ENCODE measurements at places on chromosomes 1 and 21.
A peak's percentile ranks its signal among the peaks of the same experiment; 100 is the strongest.

- DNase-seq, result peak; percentile 58
Observed at GRCh38 chr1:27603309-27603680, 649 bp downstream of the AHDC1 start.

- no peak for DNase-seq
Observed at GRCh38 chr1:176193023-176193422, 14.1 kb downstream of the COP1 start.

GRCh38 chr1:242239398-242239797, 240.5 kb upstream of the MAP1LC3C start:
- DNase-seq, result peak; percentile 44

DNA sequence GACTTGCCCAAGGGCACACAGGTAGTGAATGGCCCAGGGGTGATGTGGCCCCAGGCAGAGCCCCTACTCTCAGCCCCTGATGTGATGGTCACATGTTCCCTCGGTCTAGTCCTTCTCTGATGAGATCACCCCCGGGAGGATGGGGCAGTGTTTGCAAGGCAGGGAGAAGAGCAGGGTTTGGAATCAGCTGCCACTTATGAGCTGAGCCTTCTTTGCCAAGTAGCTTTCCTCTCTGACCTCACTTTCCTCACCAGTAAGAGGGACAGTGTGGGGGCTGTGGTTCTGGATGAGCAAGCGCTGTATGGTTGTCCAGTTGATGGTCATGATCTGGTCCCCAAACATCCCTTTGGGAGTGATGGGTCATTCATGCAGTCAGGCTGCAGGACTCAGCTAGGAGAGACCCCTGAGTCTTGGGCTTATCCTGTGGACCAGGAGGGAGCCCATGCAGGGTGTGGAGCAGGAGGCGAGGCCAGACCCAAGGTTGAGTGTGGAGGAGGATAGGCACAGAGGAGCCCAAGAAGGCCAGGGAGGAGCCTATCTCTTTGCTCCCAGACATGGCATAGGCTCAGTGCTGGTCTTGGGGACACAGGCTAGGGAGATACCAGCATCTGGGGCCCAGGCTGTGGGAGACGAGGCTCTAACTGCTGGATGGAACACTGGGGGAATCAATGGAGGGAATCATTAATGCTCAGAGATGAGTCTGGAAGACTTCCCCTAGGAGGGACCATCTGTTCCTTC, 15.9 kb upstream of the PEAR1 start:
- no peak for DNase-seq

- DNase-seq, result no peak
Observed at GRCh38 chr1:10368194-10368593, 30.7 kb upstream of the PGD start.

GRCh38 chr1:7656557-7657215, 114.4 kb upstream of the VAMP3 start:
- DNase-seq, result no peak

DNA sequence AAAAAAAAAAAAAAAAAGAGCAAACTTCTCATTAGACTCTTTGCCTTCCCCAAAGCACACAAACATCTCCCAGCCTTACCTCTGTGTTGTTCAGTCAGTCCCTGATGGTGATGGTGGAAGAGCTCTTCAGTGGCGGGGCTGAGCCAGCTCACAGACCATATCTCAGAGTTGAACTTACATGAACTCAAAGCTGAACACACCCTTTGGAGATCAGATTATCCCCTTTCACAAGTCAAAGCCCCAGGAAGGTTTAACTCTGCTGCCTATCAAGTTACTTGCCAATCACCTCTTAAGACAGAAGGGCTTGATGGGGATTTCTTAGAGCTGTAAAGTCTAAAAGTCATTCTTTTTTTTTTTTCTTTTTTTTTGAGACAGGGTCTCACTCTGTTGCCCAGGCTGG, 55.2 kb upstream of the L1TD1 start:
- DNase-seq, result no peak

DNA sequence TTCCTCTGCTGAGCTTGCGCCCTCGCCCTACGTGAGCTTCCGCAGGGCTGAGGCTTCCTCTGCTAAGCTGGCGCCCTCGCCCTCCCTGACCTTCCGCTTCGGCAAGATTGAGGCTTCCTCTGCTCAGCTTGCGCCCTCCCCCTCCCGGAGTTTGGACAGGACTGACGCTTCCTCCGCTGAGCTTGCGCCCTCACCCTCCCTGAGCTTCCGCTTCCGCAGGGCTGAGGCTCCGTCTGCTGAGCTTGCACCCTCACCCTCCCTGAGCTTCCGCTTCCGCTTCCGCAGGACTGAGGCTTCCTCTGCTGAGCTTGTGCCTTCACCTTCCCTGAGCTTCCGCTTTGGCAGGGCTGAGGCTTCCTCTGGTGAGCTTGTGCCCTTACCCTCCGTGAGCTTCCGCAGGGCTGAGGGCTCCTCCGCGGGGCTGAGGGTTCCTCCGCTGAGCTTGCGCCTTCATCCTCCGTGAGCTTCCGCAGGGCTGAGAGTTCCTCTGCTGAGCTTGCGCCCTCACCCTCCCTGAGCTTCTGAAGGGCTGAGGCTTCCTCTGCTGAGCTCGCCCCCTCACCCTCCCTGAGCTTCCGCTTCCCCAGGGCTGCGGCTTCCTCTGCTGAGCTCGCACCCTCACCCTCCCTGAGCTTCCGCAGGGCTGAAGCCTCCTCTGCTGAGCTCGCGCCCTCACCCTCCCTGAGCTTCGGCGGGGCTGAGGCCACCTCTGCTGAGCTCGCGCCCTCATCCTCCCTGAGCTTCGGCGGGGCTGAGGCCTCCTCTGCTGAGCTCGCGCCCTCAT, 753.6 kb upstream of the TPTE start:
- DNase-seq, result no peak

DNA sequence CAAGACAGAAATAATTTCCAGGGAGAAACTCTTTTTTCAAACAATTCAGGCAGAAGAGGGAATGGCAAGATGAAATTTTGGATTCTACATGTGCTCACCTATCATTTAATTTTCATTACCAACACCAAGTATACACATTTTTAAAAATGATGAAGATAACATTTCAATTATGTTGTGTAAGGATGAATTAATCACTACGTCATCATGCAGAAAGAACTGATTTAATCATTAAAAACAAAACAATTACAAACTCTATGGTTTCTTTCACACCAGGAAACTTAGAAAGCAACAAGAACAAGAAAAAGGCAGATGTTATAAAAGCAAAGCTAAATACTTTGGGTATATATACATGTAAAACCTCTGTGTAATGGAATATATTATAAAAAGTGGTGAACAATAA, 668.5 kb downstream of the NCAM2 start:
- no peak for DNase-seq

DNA sequence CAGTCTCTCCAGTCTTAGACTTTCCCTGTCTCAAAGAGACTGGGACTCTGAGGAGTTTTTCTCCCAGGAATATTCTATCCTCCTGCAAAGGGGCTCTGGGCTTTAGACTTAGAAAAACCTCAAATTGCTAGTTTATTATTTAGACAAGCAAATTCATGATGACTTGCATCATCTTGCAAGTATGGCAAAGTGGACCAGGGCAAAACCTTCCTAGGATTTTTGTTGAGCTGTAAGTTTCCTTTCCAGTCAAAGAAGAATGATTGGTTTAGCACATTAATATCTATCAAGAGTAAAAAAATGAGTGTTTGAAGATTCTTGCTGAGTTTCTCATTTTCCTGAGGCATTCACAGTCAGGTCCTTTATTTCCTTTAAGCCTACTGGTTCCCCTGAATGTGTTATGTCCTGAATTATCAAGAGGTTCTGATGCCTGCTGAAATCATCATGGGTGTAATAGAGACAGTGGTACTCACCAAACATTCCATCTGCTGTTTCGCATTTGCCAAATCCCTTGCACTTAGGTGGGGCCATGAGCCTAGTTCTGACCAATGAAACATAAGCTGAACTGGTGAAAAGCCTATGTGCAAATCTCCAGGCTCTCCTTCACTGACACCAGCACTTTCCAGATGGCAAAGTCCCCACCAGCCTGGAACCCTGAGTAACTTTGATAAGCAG, 25.2 kb upstream of the SPAG17 start:
- DNase-seq, result no peak

DNA sequence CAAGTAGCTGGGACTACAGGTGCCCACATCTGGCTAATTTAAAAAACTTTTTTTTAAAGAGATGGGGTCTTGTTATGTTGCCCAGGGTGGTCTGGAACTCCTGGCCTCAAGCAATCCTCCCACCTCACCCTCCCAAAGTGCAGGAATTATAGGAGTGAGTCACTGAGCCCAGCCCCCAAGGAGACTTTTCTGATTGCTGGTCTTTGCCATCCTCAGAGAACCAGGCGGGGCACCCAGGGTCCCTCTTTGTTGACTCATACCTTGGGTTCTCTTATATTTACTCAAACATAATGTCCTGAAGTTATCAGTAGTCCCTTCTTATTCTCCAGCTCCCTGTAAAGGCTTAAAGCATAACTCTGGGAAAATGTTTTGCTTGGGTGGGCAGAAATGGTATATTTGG, 51.1 kb downstream of the KIF26B start:
- no peak for DNase-seq
